Ecto neural progenitor cell (in vitro differentiated cells): ENCODE measurements at places on chromosomes 4 and X.

DNA sequence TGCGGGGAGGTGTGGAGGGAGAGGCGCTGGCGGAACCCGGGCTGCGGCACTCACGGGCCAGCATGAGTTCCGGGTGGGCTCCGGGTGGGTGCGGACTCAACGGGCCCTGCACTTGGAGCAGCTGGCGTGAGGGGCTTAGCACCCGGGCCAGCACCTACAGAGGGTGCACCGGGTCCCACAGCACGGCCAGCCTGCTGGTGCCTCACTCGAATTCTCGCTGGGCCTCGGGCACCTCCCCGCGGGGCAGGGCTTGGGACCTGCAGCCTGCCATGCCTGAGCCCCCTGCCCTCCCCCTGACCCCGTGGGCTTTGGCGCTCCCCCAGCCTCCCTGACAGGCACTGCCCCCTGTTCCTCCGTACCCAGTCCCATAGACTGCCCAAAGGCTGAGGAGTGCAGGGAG, 10.8 kb upstream of the CAMK2D start:
- DNase-seq, result no peak

- DNase-seq, result no peak
These were observed 34.9 kb downstream of the GNL3L start for GRCh38 chrX:54564936-54565335.

DNA sequence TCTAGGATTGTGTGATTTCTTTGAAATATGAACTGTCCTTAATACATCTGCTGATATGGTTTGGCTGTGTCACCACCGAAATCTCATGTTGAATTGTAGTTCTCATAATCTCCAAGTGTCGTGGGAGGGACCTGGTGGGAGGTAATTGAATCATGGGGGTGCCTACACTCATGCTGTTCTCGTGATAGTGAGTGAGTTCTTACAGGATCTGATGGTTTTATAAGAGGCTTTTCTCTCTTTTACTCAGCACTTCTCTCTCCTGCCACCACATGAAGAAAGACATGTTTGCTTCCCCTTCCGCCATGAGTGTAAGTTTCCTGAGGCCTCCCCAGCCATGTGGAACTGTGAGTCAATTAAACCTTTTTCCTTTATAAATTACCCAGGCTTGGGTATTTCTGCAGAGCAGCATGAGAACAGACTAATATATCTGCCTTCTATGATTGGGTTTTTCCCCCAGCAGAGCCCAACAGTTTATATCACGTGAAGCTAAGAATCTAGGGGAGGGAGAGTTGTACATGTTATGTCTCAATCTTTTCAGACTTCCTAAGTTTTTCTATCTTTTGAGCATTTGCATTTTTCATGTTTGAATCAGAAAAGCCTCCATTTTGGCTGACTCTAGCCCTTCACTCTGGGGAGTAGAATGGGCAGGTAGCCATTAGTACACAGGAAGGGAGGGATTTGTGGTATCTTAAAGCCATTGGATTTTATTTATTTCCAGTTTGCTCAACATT, 58.9 kb downstream of the PLAC1 start:
- no peak for DNase-seq

GRCh38 chrX:69021141-69021960, 143.9 kb downstream of the PJA1 start:
- DNase-seq, result no peak

DNA sequence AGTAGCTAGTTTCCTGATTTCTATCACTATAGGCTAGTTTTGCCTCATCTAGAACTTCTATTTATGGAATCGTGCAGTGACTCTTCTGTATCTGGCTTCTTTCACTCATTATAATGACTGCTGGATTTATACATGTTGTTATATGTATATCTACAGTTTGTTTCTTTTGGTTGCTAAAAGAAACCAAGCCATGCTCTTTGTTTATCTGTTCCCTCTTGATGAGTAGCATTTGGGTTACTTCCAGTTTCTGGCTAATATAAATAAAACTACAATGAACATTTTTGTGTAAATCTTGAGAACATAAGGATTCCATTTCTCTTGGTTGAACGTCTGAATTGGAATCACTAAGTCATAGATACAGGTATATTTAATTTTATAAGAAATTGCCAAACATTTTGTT, 73.9 kb downstream of the ARHGAP24 start:
- no peak for DNase-seq

DNA sequence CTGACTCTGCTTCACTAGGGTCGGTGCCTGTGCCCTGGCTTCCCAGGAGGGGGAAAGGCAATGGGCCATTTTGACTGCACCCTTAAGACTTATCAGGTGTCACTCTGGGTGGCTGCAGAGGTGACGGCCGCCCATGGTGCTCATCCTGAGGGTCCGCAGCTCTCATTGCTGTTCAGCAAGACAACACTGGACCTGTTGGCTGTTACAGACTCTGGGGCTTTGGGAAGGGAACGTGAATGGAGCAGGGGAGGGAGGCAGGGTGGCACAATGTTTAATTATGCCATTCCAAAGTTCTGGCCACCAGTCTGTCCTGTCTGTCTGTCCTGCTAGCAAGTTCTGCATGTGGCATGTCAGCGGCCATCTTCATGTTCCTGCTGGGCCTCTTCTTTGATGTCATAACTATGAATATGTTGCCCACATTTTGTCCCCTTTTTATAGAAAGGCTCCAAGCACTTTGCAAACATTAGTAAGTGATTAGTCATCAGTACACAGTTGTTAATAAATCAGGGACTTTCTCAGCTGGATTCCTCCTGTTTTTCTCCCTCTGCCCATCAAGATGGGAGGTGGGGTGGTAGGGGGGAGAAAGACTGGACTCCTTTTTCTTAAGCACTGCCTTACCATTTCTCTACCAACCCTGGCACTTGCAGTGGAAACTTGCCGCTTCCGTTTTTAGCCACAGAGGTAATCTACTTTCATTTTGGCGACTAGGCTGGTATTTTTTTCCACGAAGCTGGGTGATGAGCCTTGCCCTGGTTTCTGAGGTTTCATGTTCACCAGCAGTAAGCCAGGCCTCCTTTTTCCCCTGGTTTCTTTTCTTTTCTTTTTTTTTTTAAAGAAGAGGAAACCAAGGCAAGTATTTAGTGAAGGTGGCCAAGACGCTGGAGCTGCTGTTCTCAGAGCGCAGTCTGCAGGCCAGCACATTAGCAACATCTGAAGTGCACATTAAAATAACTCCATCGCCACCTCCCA, 88.6 kb upstream of the TRIM2 start:
- peak; percentile 28 for DNase-seq

- DNase-seq, result no peak
These were observed 102.2 kb downstream of the SPCS3 start for GRCh38 chr4:176422001-176422400.

GRCh38 chrX:54494989-54495813, 833 bp downstream of the FGD1 start:
- DNase-seq, result peak; percentile 51

- DNase-seq, result no peak
These were observed 18.0 kb downstream of the CLNK start for GRCh38 chr4:10666616-10667015.

DNA sequence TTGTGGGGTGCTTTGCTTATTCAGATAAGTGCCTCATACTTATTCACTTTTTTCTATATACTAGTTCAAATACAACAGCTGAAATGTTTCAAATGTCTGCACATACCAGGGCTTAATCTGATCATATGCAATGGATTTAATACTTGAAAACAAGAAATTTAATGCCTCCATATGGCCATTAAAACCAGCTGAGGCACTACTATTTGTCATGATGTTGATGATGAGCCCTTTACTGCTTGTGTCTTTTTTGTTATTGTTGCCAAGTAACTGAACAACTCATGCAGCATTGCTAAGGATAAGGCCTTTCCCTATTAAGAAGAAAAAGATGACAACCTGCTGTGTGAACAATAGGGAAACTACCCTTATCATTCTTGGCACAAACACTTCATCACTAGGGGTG, 52.5 kb downstream of the MAGEB10 start:
- DNase-seq, result no peak

DNA sequence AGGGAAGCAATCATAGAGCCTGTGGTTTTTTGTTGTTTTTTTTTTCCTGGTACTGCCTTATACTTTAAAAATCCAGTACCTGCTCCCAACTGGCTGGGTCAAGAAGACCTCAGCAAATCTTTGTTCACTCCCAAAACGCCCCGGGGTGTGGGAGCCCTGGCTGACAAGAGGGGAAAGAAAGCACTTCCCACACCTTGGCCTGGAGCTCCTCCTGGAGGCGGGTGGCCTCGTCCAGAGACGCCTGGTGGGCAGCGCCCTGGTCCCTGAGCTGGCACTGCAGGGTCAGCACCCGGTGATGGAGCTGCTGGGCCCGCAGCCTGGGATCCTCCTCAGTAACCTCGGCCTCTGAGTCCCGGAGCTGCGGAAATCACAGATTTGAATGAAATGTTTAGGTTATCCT, 38.2 kb downstream of the C4orf50 start:
- peak; percentile 79 for DNase-seq

DNA sequence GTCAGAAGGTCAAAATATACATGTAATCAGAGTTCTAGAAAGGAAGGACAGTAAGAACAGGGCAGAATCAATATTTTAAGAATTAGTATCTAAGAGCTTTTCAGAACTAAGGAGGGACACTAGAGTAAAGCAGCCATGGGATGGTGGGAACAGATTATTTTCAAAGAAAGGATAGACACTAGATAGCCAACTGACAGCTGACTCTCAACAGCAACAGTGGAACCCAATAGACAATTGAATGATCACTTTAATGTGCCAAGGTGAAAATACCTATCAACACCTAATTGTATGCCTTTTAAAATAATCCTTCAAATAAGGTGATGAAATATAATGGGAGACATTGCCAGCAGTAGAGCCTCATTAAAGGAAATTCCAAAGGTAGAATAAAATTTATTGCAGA, 26.5 kb upstream of the CCDC160 start:
- DNase-seq, result no peak

GRCh38 chrX:47902161-47902560, 65.5 kb downstream of the ZNF81 start:
- no peak for DNase-seq

DNA sequence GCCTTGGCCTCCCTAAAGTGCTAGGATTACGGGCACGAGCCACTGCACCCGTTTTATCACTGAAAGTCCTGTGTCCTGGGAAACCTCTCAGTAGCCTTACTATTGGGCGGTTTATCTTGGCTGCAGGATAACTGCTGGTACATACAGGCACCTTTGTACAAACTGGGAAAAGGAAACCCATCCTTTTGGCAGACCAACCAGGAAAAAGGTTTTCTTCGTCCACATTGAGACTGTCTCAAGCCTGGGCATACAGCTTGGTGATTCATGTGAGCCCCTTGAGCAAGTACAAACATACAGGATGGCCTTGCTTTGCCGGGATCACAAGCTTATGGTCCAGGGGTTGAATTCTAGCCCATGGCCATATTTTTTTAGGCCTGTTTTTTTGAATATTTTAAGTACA, 32.8 kb downstream of the RWDD4 start:
- DNase-seq, result no peak

GRCh38 chr4:80183250-80184052, 13.9 kb upstream of the PRDM8 start:
- no peak for DNase-seq

DNA sequence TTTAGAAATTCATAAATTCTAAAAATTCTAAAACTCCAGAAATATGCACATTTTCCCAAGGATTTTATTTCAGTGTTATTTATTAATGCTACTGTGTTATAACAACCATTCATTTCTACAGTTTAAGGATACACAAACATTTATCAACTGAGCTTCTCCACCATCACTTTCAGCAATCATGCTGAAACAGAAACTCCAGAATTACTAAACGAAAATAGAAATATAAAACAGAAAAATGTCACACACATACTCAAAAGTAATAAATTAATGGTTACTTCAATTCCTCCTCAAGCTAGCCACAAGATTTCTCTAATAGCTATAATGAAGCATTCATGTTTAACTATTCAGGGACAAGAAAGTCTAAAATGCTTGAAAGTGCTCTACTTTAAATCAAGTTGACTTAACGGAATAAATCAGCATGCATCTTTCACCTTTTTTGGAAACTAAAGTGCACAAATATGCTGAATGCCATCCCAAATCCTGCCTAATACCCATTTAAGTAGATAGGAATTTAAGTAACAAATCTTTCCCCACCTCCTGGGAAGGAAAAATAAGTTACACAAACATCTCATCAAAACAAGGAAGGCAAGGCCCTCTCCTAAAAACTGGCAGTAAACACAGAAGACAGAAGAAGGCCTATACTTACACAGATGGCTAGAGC, 563 bp downstream of the FAM13A start:
- DNase-seq, result no peak

DNA sequence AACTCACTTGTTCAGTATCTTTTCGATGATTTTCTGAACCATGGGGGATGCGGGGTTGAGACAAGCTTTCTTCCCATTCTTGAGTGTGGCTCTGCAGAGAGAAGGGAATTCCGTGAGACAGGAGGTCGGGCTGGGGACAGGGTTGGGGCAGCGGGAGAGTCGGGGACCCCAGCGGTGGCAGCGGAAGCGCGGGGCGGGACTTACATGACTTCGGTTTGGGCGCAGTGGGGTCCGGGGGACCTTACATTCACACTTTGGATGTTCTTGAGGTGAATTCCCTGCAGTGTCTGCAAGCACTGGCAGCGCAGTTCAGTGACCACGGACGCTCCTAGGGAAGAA, 434 bp downstream of the CXCL3 start:
- peak; percentile 58 for DNase-seq

DNA sequence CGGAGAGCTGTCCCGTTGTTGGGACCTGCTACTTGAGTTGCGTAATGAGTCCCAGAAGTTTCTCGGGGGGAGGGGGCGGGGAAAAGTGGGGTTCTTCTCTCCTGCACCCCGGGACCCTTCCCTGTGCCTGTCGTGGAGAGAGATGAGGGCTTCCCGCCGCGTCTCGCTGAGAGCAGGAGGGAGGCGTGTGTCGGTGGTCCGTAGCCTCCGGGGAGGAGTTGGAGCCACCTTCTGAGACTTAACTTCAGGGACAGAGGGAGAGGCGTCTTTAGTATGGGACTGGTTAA, 698 bp downstream of the AFF1 start:
- no peak for DNase-seq

DNA sequence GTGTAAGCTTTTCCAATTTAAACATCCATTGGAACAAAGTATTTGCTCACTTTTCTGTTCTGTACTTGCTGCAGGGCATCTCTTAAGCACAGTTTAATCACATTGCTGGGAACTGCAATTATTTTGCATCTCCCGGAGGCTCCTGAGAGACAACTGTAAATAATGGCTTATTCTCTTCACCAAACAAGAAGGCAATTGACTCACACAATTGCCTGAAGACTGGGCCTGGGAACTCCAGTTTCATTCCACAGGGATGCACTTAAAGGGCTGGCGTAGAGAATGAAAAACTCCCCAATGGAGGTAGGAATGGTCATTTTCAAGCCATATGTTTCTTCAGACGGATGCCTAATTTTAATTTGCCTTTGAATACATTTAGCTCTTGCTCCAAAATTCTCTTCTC, 29.5 kb downstream of the TFDP3 start:
- no peak for DNase-seq

DNA sequence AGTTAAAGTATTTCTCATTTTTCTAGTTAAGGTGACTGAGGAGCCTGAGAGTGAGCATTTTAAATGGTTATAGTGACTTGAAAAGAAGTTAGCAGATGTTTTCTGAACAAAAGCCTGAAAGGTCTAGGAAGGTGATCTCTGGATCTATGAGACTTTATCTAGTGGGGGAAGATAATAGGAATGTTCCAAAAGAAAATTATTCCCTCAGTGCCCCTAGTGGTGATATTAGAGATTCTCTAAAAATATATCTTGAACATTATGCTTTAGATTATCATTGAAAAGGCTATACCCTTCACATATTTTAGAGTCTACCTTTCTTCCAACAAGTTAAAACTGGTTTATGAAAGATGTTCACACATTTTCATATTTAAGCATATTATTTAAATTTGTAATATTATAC, 69.0 kb upstream of the SPANXN1 start:
- no peak for DNase-seq

GRCh38 chrX:19389227-19389845, 45.6 kb downstream of the PDHA1 start:
- no peak for DNase-seq
